ENCODE measurements at places on chromosomes 6 and 20. TPM values are rescaled to one million over a fixed set of nuclear protein-coding genes. Genes with fewer than 3 reads are reported as not detected.

The PSORS1C2 gene
- not detected for total RNA-seq

DNA sequence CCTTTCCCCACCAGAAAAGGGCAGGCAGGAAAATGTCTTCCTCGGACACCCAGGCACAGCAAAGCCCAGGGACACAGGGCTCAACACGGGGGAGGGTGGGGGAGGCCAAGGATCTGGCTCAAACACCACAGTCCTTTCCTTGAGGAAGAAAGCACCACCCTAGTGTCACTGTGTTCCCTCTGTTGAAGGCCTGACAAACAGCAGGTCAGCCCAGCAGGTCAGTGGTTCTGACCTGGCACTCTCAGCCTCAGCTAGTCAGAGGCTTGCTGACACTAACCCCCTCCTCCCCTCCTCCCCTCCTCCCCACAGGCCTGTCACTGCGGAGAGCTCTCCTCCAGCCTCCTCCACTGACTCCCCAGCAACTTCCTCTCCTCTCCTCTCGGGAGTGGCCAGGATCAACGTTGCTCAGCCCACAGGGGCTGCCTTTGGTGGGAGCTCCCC, 239.6 kb downstream of the LRFN2 start:
- no peak overlapping the region for H3K27ac ChIP-seq
- H3K36me3 ChIP-seq, result no peaks in the 10 kb centered on the region
- no peak overlapping the region for H3K4me3 ChIP-seq
- peak; percentile 0 for DNase-seq

- H3K27me3 ChIP-seq, result no peaks in the 10 kb centered on the region
- DNase-seq, result no peak
- peaks cover 8% of the 10 kb centered on the region for H3K36me3 ChIP-seq
Measured at GRCh38 chr20:52152921-52153320, 38.7 kb downstream of the ZFP64 start.

DNA sequence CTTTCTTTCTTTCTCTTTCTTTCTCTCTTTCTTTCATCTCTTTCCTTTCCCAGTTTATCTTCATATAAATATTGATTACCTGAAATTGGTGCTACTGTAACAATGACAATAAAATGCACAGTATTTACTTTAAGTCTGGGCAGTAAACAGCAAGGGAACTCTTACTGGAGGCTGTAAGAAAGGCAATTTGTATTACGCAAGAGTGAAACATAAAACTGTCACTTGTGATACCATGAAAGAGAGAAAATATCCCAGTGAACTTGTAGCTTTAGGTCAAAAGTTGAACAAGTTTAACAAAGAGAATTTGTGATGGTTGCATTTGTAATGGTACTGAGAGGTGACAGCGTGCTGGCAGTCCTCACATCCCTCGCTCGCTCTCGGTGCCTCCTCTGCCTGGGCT, 80.0 kb downstream of the EYS start:
- no peaks in the 10 kb centered on the region for H3K27me3 ChIP-seq
- no peaks in the 10 kb centered on the region for H3K4me1 ChIP-seq
- H3K27ac ChIP-seq, result no peak overlapping the region
- H3K4me3 ChIP-seq, result no peak overlapping the region

- no peaks in the 10 kb centered on the region for H3K36me3 ChIP-seq
- H3K4me1 ChIP-seq, result no peaks in the 10 kb centered on the region
- H3K4me3 ChIP-seq, result no peak overlapping the region
- no peaks in the 10 kb centered on the region for H3K27me3 ChIP-seq
- H3K27ac ChIP-seq, result no peak overlapping the region
- DNase-seq, result no peak
Measured at GRCh38 chr6:144666781-144667180, 381.6 kb downstream of the UTRN start.

- no peak overlapping the region for H3K27ac ChIP-seq
- H3K4me1 ChIP-seq, result no peaks in the 10 kb centered on the region
- H3K4me3 ChIP-seq, result no peak overlapping the region
- H3K27me3 ChIP-seq, result no peaks in the 10 kb centered on the region
- no peaks in the 10 kb centered on the region for H3K36me3 ChIP-seq
- peak; percentile 21 for DNase-seq
Measured at GRCh38 chr6:106223300-106223930, 102.1 kb downstream of the ATG5 start.

Data from prostate gland (tissue), 2 donors.